Lung (tissue), 17 donors: ENCODE measurements at places on chromosomes 1 and 21.

DNA sequence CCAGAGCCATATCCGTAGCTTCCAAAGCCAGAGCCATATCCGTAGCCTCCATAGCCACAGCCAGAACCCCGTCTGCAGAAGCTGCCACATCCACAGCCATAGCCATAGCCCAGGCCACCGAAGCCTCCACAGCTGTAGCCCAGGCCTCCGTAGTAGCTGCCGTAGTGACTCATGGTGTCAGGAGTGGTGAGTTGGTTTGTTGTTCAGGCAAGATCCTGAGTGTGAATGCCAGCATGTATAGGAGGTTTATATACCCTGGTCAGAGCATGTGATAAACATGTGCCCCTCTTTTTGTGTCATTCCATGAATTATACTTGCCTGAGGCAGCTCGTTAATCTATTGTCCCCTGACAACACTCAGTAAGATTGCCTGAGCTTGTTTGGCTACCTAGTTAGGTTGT, at the start of gene KRTAP19-1:
KRTAP19-1 (minus strand) TSS at position 223 of the 400 bp plus-strand sequence; CDS start at position 173, 50 bp downstream.
- no peak for DNase-seq

DNA sequence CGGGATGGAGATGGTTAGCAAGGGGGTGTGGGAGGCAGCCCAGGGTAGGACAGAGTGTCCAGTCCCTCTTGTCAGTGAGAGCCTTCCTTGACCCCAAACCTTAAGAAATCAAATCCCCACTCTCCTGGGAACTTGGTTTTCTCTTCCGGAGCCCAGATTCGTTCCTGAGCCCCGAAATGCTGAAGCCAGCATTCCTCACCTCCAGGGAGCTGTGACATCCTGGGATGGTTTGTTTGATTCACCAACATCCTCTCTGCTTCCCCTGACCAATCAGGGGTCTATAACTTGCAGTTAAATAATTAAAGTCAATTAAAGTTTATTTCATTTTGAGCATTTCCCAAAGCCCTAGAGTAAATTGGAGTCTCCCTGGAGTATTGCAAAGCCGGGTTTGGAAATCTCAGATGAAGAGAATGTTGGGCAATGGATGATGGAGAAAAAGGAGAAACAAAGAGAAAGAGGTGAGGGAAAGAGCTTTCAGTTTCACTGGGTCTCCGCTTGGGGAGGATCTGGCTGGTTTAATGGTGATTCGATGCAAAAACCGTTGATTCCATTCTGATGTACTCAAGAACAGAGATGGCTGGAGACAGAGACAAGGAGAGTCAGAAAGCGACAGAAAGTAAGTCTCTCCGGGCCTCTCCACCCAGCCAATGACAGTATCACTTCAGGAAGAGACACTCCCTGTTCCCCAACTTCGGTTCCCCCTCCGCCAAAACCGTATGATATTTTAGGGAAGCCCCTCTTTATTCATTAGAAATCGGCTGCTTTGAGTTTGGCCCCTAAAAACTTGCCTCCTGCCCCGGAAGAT, 12.8 kb upstream of the ALX3 start:
- no peak for DNase-seq

DNA sequence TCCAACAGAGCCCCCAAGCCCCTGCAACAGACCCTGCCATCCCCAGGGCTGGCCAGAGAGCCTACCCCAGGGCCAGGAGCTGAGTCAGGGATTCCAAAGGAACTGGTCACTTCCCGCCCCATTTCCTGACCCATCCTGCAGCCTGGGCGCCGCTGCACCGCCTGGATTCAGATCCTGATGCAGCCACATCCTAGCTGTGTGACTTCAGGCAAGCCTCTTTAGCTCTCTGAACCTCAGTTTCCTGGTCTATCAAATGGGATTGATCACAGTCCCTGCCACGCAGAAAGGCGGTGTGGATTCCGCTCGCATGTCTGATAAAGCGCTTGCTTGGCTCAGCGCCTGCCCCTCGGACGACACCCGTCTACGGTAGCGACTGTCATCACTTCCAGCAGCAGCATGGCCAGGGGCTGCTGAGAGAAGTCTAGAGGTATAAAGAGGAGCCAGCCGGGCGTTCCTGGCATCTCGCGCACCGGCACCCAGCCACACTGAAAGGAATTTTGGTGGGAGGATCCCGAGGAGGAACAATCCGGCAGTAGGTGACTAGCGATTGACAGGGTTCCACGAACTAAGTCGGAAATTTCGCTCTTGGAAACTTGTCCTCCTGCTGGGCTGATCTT, 10.1 kb downstream of the EPHA2 start:
- DNase-seq, result no peak

GRCh38 chr21:28482657-28483056, 510.0 kb downstream of the LTN1 start:
- no peak for DNase-seq

- DNase-seq, result no peak
These were observed 2.0 kb upstream of the ABCG1 start for GRCh38 chr21:42216726-42217572.

DNA sequence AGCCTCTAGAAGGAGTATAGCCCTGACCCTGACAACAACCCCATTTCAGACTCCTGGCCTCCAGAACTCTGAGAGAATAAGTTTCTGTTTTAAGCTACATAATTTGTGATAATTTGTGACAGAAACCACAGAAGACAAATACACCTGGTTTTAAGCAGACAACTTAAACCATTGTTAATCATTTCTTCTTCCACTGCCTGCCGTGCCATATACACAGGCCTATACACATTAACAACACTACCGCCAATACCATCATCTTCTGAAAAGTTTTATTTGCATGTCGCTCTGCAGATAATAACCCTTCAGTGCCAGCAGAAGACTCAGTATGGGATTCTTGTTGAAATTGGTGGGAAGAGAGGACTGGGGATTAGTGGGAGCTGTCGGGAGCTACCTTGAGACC, 39.9 kb upstream of the KRTAP19-8 start:
- DNase-seq, result no peak

DNA sequence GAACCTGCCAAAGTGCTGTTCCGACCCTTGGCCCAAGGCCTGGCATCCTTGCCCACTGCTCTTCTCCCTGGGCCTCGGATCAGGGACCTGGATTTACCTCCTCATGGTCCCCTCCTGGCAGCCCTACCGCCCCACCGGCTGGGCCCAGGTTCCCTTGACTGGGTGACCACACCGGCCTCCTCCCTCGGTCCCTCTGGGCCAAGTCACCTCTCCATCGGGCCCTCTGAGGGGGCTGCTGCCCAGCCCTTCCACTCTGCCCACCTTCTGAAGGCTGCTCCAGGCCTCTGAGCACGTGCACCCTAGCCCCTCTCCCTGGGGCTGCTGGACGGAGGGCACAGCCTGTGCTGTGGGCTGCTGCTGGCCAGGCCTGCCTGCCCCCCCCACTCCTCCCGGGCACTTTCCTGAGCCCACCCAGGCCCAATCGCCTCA, 9.3 kb upstream of the MMEL1 start:
- no peak for DNase-seq

- no peak for DNase-seq
These were observed 710.6 kb downstream of the MATN1 start for GRCh38 chr1:30012455-30013440.

GRCh38 chr21:35853321-35854239, 206.7 kb downstream of the SETD4 start:
- DNase-seq, result no peak

GRCh38 chr1:53091841-53092645, 30.0 kb downstream of the PODN start:
- no peak for DNase-seq

- DNase-seq, result no peak
These were observed 78.5 kb upstream of the KAZN start for GRCh38 chr1:14519976-14520375.
